T-helper 17 cell (primary cell): ENCODE measurements at places on chromosomes 1 and 21. TPM values are rescaled to one million over a fixed set of nuclear protein-coding genes. Genes with fewer than 3 reads are reported as not detected.
A peak's percentile ranks its signal among the peaks of the same experiment; 100 is the strongest.

DNA sequence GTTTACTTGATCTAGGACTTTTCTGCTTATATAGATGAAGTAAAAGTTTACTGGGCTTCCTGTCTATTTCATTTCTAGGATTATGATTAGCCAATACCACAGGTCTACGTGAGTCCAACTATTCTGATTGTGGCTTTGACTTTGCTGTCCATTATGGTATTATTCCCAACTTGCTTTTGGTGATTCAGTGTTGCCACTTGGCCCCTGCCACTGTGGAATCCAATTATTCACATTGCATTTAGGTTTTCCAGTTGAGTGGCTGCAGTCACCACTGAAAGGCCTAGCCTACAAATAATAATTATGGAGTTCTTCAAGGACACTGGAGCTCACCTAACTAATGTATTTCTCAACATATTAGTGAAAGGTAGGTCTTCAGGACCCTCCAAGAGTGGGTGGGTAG lies 574.3 kb upstream of the USP24 start:
- no peak for DNase-seq
- H3K4me1 ChIP-seq, result no peaks in the 10 kb centered on the region
- H3K27ac ChIP-seq, result no peak overlapping the region
- no peaks in the 10 kb centered on the region for H3K27me3 ChIP-seq

- H3K27ac ChIP-seq, result no peak overlapping the region
- H3K27me3 ChIP-seq, result peaks cover 13% of the 10 kb centered on the region
- H3K4me1 ChIP-seq, result no peaks in the 10 kb centered on the region
- DNase-seq, result no peak
Observed at GRCh38 chr1:90504509-90504908, 212.6 kb downstream of the BARHL2 start.

DNA sequence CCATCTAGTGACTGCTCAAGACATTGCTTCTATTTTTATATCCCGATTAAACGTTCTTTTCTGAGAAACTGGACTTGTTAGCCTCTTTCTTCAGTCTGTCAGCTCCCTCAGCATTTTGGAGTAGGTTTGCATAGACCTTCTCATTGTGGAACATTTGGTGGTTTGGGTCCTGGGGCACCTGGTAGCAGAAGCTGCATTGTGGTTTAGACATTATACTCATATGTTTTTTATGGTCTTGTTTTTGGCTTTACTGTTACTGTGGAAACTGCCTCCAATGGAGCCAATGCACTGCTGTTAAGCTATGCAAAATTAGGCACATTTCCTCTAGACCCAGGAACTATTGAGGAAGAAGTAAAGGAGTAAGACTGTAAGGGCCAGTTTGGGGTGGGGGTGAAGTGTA lies 36.7 kb upstream of the LRRC8B start:
- no peak overlapping the region for H3K27ac ChIP-seq
- peaks cover 12% of the 10 kb centered on the region for H3K4me1 ChIP-seq
- H3K4me3 ChIP-seq, result no peak overlapping the region
- H3K27me3 ChIP-seq, result peaks cover 15% of the 10 kb centered on the region
- no peaks in the 10 kb centered on the region for H3K36me3 ChIP-seq

DNA sequence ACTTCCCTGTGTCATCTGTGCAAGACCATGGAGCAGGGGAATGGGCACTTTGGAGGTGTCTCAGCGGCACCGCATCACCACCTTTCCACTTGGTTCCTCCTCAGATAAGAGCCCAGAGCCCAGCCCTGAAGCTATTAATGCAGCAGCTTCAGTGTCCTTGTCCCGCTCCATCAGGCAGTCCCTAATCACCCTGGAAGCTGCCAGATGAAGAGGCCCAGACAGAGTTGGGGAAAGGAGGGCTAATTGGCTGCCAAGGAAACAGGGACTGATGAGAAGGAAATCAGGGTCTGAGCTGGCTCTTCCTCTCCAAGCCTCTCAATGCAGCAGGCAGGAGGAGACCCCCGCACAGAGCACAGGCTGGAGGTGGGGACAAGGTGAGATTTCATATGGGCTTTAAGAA lies 83.1 kb upstream of the KLHDC7A start:
- H3K4me1 ChIP-seq, result no peaks in the 10 kb centered on the region
- H3K4me3 ChIP-seq, result no peak overlapping the region
- H3K36me3 ChIP-seq, result no peaks in the 10 kb centered on the region
- no peak overlapping the region for H3K27ac ChIP-seq

DNA sequence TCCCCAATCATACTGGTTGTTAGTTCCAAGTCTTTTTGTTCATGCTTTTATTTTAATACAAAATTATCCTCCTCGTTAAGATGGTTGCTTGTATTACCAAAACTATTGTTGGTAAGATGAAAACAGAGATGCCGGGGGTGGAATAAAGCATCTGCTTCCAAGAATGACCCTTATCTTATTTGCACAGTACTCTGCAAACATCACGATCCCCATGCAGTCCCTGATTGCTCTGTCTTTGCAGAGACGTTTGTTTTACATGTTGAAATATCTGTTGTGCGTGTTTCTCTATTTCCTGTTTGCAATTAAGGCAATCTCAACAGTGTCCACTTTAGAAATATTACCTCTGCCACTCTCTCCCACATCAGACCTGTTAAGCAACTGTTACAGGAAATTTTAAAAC lies 141.3 kb upstream of the NCAM2 start:
- DNase-seq, result no peak
- no peaks in the 10 kb centered on the region for H3K4me1 ChIP-seq
- H3K4me3 ChIP-seq, result no peak overlapping the region
- H3K27ac ChIP-seq, result no peak overlapping the region
- H3K27me3 ChIP-seq, result no peaks in the 10 kb centered on the region

- H3K27me3 ChIP-seq, result no peaks in the 10 kb centered on the region
- H3K4me1 ChIP-seq, result no peaks in the 10 kb centered on the region
Observed at GRCh38 chr1:86594284-86594770, 47.4 kb downstream of the CLCA4 start.

GRCh38 chr21:27595716-27596115 lies 628.8 kb upstream of the ADAMTS5 start:
- no peak overlapping the region for H3K27ac ChIP-seq
- no peak overlapping the region for H3K4me3 ChIP-seq
- H3K4me1 ChIP-seq, result no peaks in the 10 kb centered on the region
- H3K36me3 ChIP-seq, result no peaks in the 10 kb centered on the region
- DNase-seq, result no peak

DNA sequence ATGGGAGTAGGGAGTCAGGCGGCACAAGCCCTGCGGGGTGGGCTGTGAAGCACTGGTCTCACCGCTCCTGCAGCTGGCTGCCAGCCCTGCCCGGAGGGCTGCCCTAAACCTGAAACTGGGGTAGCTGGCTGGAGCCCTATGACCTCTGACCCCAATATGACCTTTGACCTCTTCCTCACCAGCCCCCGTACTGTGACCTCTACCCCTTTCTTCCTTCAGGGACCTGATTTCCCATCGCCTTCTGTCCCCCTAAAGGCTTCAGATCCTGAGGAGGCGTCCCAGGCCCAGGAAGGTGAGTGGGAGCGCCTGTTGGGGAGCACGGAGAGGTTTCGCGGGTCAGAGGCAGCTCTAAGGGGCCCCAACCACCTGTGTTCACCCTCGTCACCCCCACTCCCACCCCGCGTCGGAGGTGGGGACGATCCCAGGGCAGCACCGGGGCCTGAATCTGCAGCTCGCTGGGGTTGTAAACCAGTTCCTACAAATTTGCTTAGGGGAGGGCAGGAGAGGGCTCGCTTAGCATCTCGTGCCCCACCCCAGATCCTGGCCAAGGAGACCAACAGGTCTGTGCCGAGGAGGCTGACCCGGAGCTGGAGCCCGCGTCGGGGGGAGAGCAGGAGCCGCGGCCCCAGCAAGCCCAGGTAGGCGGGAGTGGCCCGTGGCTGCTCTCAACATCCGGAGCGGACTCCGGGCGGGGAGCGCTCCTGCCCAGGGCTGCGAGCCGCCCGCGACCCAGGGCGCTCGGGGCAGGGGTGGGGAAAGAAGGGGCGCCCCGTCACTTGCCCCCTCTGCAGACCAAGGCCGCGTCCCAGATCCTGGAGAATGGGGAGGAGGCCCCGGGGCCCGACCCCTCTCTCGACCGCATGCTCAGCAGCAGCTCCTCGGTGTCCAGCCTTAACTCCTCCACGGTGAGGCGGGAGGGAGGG lies 7.3 kb downstream of the SYTL1 start:
- H3K36me3 ChIP-seq, result peaks cover 7% of the 10 kb centered on the region
- DNase-seq, result no peak
- no peaks in the 10 kb centered on the region for H3K27me3 ChIP-seq
- H3K27ac ChIP-seq, result peak overlapping the region; percentile 59

GRCh38 chr1:33402206-33402605 lies 28.7 kb downstream of the PHC2 start:
- H3K4me1 ChIP-seq, result no peaks in the 10 kb centered on the region
- no peak overlapping the region for H3K27ac ChIP-seq
- H3K4me3 ChIP-seq, result no peak overlapping the region
- no peak for DNase-seq
- peaks cover 20% of the 10 kb centered on the region for H3K27me3 ChIP-seq
- no peaks in the 10 kb centered on the region for H3K36me3 ChIP-seq

DNA sequence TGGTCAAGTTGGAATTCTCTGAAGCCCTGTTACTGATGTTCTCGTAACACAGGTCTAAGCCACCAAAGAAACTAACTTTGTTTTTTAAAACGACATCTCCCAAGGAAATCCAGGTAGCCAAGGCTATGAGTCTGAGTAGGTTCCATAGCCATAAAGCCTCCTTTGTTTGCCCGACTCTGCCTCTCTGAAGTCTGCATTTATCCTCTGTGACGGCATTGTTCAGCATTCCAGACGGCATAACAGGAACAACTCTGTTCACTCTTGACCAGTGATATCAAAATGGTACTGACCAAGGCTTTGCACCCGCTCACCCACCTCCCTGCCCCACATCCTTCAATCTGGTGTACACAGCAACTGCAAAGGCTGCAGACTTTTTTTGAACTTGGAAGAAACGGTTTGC lies 14.8 kb downstream of the URB1 start:
- no peak for DNase-seq
- no peaks in the 10 kb centered on the region for H3K27me3 ChIP-seq
- peak overlapping the region; percentile 14 for H3K27ac ChIP-seq
- peaks cover 4% of the 10 kb centered on the region for H3K36me3 ChIP-seq
- peaks cover 2% of the 10 kb centered on the region for H3K4me1 ChIP-seq

- DNase-seq, result no peak
- no peaks in the 10 kb centered on the region for H3K36me3 ChIP-seq
- H3K4me1 ChIP-seq, result peaks cover 34% of the 10 kb centered on the region
- no peaks in the 10 kb centered on the region for H3K27me3 ChIP-seq
- H3K27ac ChIP-seq, result peak overlapping the region; percentile 78
Observed at GRCh38 chr21:46633566-46633965, 1.9 kb upstream of the PRMT2 start.

DNA sequence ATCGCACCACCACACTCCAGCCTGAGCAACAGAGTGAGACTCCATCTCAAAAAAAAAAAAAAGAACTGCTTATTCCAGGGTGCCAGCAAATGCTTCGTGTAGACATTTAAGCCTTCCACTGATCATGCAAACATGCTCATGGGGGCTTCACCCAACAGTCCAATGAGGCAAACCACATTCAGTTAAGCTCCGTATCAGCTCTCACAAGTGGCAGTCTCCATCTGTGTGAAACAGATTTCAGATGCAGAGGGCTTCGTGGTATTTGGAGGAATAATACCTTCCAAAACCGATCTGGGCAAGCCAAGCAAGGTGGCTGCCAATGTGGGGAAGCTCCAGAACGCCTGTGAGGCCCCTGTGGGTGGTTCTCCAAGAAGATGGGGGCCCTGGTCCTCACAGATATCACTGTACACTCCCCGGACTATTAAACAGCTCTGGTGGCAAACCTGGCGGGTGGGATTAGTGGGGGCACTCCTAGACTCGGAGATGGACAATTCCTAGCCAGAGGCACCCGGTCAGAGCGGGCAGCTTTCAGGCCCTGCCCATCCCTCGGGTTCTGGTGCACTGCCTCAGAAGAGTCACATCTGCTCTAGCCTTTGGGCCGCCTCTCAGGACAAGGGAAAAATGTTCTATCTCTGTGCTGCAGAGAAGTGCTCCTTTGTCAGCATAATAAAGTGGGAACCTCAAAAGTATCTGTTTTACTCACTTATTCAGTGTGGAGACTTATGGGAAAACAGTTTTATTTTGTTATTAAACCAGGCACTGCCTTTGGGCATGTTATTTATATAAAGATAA lies 10.2 kb downstream of the CREG1 start:
- no peak for DNase-seq
- peaks cover 14% of the 10 kb centered on the region for H3K4me1 ChIP-seq
- no peaks in the 10 kb centered on the region for H3K27me3 ChIP-seq
- no peak overlapping the region for H3K27ac ChIP-seq
- peaks cover 5% of the 10 kb centered on the region for H3K36me3 ChIP-seq

DNA sequence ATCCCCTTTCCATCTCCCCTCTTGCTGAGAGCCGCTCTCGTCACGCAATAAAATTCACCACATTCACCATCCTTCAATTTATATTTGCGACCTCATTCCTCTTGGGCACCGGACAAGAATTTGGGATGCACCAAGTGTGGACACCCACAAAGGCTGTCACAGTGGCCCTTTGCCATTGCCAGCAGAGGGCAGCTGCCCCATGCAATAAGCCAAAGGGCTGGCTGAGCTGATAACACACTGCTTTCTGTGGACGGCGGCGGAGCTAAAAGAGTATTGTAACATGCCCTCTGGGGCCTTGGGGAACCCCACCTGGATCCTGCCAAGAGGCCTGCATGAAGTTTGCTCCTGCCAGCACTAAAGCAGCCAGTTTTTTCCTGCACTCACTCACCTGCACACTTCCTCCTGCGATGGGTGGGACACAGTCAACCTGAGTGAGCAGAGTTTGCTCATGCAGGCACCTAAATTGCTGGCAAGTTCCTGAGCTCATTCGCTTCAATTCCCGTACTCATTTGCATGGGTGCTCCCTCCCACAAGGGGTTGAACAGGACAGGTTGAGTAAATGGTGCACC lies 792.3 kb upstream of the ADAMTS5 start:
- H3K36me3 ChIP-seq, result no peaks in the 10 kb centered on the region
- H3K4me3 ChIP-seq, result no peak overlapping the region
- DNase-seq, result no peak
- no peak overlapping the region for H3K27ac ChIP-seq
- H3K4me1 ChIP-seq, result no peaks in the 10 kb centered on the region
- no peaks in the 10 kb centered on the region for H3K27me3 ChIP-seq

DNA sequence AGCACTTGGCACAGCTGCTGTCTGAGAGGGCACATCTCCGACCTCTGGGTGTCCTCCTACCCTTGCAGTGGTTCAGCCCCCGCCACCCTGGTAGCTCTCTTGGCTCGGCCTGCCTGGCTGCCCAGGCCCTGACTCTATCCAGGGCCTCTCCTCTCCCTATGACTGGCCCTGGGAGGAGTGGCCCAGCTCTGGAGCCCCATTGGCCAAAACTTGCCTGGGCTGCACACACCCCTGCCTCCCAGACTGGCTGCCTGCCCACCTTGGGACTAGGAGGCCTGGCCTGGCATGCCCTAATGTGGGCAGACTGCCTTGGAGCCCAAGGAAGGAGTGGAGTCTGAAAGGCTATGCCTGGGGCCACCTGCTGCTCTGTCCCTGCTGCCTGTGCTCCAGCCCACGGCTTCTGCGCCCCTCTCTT lies 33.6 kb downstream of the ACOT11 start:
- no peak for DNase-seq
- H3K36me3 ChIP-seq, result peaks cover 2% of the 10 kb centered on the region
- H3K4me1 ChIP-seq, result peaks cover 3% of the 10 kb centered on the region
- H3K27ac ChIP-seq, result no peak overlapping the region

GRCh38 chr1:27554759-27555699 lies 48.9 kb downstream of the AHDC1 start:
- H3K27ac ChIP-seq, result no peak overlapping the region
- peaks cover 23% of the 10 kb centered on the region for H3K4me1 ChIP-seq
- no peaks in the 10 kb centered on the region for H3K27me3 ChIP-seq
- peaks cover 2% of the 10 kb centered on the region for H3K36me3 ChIP-seq

Gene EDARADD
- total RNA-seq, result 2.5 TPM

Gene IGSF21
- total RNA-seq, result not detected

Gene FMOD
- total RNA-seq, result not detected

Gene SERPINC1
- not detected for total RNA-seq

Gene PTGS2
- total RNA-seq, result 3.5 TPM

Gene CTTNBP2NL
- total RNA-seq, result 0.45 TPM

Gene HTR6
- total RNA-seq, result 0.16 TPM

Gene ST6GALNAC5
- total RNA-seq, result not detected

Gene C8A
- not detected for total RNA-seq
